GM23338 (cell line): ENCODE measurements at places on chromosomes 13 and 19. TPM values are rescaled to one million over a fixed set of nuclear protein-coding genes. Genes with fewer than 3 reads are reported as not detected.

Gene TIMM13
- 118 and 140 TPM in 2 replicates for total RNA-seq

Gene BRME1
- total RNA-seq = 3.7 and 4.0 TPM in 2 replicates

Gene RINL
- 11.2 and 22.4 TPM in 2 replicates for total RNA-seq

Gene KLK10
- 4.9 and 6.6 TPM in 2 replicates for total RNA-seq

Gene ZNF254
- 44.0 and 45.6 TPM in 2 replicates for total RNA-seq

Gene MEIOSIN
- total RNA-seq = 0.16 and 0.28 TPM in 2 replicates
